Left lung (tissue), 14 donors: ENCODE measurements at places on chromosomes 3 and 15. TPM values are rescaled to one million over a fixed set of nuclear protein-coding genes. Genes with fewer than 3 reads are reported as not detected.

Gene PLSCR2
- 0.73 TPM for total RNA-seq

Gene IL16
- 22.0 TPM for total RNA-seq

Gene KNG1
- total RNA-seq, result not detected

Gene REC114
- not detected for total RNA-seq

Gene GHSR
- total RNA-seq, result not detected

Gene PIGX
- total RNA-seq, result 21.7 TPM

Gene C3orf85
- not detected for total RNA-seq

- DNase-seq, result no peak
Observed at GRCh38 chr3:72266016-72266370, 481.0 kb upstream of the PROK2 start.

GRCh38 chr3:175493301-175493700 lies 634.2 kb downstream of the NAALADL2 start:
- no peak for DNase-seq
